Activated T-cell treated with anti-CD3 and anti-CD28 coated beads for 24 hours (primary cell): ENCODE measurements at places on chromosomes 7 and 10.

GRCh38 chr7:54907981-54908380 is 110.8 kb upstream of the EGFR start:
- DNase-seq, result no peak

DNA sequence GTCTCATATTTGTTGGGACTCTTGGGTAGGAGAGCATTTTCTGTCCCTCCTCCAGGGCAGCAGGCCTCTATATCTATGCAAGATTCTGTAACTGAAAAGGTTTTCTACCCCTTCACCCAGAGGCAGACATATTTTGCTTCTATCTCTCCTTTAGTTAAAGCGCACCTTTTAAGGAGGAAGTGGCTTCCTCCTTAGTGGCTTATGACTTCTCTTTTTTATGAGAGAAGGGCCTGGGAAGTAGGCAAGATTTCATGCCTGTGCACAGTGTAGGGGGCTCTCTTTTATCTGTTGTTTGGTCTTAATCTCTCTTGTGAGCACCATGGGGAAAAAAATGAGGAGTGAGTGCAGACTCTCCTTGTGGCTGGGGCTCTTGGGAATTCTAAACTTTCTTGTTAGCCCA is 122.1 kb downstream of the LRMDA start:
- no peak for DNase-seq

DNA sequence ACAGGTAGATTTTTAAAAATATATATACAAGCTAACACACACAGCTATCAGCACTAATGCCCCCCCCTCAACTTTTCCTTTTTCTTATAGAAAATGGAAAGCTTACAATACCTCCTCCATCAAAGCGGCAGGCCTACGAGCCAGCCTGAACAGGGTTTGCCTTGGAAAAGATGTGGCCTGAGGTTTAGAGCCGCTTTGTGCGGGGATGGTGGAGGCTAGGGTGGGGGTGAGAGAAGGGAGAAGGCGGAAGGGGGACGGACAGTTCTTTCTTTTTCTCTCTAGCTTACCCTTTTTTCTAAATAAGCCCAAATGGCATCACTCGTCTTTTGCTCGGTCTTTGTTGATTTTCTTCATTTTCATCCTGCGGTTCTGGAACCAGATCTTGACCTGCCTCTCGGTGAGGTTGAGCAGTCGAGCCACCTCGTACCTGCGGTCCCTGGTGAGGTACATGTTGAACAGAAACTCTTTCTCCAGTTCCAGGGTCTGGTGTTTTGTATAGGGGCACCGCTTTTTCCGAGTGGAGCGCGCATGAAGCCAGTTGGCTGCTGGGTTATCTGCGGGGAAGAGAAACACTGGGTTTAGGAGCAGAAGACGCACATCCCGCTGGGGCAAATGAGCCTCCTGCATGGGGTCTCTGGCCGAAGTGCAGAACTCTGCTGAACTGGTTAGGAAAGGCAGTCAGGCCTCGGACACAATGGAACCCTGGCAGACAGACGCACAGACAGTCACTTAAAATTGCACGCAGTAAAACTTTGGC is 1.9 kb downstream of the HOXA9 start:
- DNase-seq, result no peak

GRCh38 chr10:71684356-71685173 is 35.0 kb downstream of the C10orf105 start:
- DNase-seq, result peak; percentile 32

DNA sequence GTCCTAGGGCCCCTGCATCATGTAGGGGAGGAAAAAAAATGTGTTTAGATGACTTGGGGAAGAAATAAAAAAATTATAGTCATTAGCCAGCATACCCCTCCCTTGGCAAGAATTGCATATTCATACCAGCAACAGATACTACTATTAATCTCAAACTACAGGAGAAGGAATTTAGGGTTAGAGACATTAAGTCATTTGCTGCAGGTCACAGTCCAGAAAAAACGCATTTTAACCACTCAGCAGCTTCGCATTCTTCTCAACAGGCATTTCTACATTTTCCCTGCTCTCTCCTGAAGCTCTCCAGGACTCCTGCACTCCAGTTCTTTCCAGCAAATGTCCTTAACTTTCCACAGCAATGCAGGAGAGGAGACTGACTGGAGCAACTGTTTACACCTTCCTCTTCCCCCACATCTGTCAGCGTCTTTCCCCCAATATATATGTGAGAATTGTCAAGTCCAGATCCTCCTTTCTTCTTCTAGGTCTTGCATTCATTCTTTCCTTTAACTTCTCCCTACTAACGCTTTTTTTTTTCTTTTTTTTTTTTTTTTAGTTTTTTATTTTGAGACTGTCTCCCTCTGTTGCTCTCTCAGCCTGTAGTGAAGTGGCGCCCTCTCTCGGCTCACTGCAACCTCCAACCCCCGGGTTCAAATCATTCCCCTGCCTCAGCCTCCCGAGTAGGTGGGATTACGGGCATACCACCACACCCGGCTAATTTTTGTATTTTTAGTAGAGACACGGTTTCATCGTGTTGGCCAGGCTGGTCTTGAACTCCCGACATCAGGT is 35.6 kb downstream of the PRPS1L1 start:
- no peak for DNase-seq

- DNase-seq, result no peak
Measured at GRCh38 chr7:85014936-85015660, 171.8 kb downstream of the SEMA3D start.

- DNase-seq, result no peak
Measured at GRCh38 chr7:153522261-153522660, 529.9 kb upstream of the DPP6 start.

DNA sequence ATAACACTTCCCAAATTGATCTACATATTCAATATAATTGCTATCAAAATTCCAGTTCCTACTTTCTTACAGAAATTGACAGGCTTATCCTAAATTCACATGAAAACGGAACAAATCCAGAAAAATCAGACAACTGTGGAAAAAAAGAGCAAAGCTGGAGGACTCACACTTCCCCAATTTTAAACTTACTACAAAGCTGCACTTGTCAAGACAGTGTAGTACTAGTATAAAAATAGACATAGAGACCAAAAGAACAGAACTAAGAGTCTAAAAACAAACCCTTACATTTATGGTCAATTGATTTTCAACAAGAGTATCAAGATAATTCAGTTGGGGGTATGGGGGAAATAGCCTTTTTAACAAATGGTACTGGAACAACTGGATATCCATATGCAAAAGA is 27.5 kb downstream of the LMBR1 start:
- no peak for DNase-seq

GRCh38 chr7:138338361-138338760 is 121.7 kb upstream of the TRIM24 start:
- no peak for DNase-seq

GRCh38 chr7:22406715-22407114 is 49.8 kb upstream of the RAPGEF5 start:
- DNase-seq, result no peak

DNA sequence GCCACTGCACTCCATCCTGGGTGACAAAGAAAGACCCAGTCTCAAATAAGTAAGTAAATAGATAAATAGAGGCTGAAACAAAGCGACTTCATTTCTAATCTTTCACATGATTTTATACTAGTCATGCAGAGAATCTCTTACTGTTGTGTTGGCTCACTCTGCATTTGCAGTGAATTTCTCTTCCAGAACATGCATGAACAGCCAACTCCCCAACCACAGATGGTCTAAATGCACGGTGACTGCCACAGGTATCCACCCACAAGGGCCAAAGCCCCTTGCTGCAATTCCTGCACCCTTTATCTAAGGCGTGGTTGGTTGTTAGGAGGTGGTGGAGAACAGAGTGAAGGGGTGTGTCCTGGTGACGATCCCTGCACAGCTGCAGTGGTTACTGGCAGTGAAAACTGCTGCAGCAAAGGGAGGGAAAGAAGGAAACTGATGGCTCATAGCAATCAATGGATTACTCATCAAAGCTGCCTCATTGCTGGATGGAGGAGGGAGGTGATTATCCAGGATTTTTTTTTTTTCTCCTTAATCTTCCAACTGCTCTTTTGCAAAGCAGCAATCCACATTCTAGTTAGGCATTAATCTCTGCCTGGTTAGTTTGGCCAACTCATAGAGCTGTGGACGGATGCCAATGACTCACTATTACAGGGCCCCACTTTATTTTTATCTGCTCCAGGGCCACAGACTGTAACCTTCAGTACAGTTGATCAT is 50.6 kb downstream of the PRTFDC1 start:
- DNase-seq, result no peak

DNA sequence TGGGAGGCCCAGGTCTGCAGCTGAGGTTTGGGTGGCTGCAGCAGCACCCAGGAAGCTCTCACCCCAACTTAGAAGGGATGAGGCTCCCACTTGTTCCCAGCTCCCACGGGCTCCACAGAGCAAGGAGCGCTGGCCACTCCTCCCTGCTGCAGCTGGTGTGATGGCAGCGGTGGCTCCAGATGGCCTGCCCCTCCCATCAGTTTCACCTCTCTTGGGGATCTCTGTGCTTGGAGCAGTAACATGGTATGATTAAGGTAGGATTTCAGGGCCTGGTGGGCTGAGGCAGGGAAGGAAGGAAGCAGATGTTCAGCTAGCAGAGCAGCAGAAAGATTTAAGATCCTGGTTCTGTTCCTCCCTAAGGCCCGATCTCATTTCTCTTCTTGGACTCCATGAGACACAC is 66.8 kb upstream of the KIF5B start:
- DNase-seq, result no peak

DNA sequence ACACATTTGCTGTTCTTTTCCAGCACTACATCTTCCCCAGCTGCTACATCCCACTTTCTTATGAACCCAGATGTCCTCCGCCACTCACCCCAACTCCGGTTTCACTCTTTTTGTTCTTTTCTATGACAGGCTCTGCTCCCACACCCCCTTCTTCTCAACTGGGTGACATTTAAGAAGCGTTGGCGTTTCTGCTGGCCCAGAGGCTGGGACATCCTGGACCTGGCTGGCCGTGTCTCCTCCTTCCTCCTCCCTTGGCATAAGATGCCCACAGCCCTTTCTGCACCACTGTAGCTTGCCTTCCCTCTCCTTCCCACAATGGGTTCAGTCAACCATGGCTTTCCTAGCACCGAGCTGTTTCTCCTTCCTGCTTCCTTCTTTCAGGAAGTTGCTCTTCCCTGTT is 9.4 kb upstream of the CALML5 start:
- no peak for DNase-seq

DNA sequence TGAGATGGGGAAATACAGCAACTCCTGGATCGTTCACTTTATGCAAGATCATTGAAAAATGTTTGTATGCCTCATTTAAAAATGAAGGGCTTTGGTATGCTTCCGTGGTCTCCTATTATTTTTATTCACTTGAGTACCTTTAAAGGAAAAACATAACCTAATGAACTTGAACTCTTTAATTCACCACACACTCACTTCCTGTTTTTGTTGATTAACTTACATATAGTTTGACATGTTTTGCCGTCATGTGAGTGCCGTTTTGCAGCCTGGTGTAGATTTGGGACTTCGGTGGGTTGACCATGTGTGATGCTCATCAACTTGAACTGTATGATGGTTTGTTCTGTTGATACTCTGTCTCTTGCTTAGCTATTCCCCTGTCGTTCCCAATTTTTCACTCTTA is 28.9 kb downstream of the CASP7 start:
- no peak for DNase-seq

GRCh38 chr7:45446195-45446944 is 127.8 kb upstream of the ADCY1 start:
- DNase-seq, result no peak

DNA sequence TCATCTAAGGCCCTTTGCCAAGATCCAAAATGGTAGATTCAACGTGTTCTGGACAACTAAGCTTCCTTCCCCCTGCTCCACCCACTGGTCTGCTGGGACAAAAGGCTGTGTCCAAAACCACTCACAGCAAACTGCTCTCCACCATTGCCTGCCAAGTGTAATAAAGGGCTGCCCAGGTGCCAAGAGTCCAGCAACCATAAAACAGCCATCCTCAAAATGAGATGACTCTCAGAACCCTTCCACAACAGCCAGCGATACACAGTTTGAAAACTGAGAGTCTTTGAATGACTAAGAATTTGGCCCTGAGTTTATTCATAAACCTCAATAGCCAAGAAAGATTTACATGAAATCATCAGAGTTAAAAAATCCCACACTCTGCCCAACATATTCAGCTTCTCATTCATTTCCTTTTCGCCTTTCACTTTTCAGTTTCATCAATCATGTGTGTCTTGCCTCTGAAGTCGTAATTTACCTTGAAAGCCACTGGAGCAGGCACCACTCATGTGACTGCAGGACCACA is 658.1 kb upstream of the MGMT start:
- no peak for DNase-seq

GRCh38 chr10:109030581-109031210 is 892.6 kb downstream of the XPNPEP1 start:
- DNase-seq, result no peak

GRCh38 chr10:132223611-132224342 is 37.0 kb downstream of the DPYSL4 start:
- no peak for DNase-seq

DNA sequence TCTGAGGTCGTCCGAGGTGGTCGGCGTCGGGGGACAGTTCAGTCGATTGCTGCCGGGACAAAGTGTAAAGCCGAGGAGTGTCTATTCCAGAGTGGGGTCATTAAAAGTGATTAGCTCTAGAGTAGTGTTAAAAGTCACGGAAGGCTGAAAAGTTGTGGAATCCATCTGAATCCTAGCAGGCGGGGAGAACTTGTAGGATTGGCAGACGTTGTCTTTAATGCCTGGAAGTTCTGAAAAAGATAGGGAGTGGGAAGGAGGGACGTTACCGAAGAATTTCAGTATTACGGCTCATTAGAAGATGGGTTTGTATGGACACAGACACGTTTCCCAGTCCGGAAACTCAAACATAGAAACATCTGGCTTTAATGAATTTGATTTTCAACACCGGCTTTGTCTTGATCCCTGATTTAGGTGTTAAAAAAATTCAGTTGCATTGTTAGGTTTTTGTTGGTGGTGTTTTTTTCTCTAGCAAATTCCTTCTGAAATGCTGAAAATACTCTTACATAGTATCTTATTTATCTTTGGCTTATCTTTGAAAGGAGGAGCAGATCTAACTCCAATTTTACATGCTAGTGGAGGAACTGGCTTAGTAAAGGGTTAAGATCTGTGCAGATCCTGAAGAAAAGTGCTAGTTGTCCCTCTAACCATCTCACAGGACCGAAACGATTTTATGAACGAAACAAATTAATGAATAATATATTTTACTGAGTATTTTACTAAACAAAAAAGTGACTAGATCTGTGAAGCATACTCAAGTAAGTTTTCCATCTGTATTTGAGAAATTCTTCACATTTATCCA is 900 bp downstream of the MKLN1 start:
- no peak for DNase-seq

GRCh38 chr7:151126491-151127137 is 40.3 kb downstream of the AGAP3 start:
- no peak for DNase-seq

- no peak for DNase-seq
Measured at GRCh38 chr7:95095966-95096540, 188.7 kb downstream of the PPP1R9A start.

DNA sequence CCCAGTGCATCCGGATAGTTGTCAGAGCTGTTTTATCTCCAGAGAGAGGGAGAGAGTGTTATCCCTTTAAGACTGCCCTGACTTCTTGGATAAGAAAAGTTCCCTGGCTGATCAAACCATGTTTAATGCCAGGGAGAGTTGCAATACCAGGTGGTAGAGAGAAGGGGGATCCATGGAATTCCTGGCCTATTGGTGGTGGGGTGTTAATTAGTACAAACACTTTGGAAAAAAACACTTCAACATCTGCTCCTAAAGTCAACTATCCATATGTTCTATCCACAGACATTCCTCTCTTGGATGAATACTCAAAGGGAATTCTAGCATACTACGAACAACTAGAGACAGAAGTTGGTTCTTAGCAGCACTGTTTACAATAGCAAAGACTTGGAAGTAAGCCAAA is 307.2 kb downstream of the TCERG1L start:
- no peak for DNase-seq

- DNase-seq, result no peak
Measured at GRCh38 chr10:59098387-59098786, 78.1 kb upstream of the PHYHIPL start.

GRCh38 chr7:37462138-37462537 is 13.5 kb upstream of the ELMO1 start:
- no peak for DNase-seq
